ENCODE measurements at places on chromosomes 7 and 10.
A peak's percentile ranks its signal among the peaks of the same experiment; 100 is the strongest.

DNA sequence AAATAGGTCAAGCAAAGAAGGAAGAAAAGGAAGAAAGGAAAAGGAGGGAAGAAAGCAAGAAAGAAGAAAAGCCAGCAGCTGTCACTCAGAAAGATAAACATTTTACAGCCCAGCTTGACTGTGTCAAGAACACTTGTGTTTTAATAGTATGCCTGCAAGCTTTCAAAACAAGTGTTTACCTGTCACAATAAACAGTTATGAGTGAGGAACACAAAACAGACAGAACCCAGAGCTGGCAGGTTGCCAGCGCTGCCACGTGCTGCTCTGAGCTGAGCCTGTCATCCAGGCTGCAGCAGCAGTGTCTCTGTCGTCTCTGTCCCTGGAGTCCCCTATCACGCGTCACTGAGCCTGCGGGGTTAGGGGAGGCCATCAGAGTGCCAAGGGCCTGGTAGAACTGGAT, 827.6 kb upstream of the AUTS2 start:
- ATAC-seq = peak; percentile 80

DNA sequence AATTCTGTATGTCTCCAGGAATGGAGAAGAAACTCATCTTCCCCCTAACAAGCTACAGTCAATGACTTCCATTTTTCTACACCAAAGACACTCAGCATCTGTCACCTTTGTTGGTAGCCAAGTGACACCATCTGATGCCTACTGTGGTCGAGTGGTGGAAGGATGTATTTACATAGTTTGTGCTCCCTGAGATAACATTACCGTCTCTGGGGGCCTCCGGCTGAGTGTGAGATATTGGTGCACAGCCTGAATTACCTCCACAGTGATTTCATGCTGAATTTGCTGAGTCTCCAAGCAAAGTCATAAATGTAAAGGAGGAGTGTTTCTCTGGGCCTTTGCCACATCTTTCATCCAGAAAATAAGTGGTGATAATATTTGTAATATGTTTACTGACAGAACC, 114.0 kb downstream of the GRID1 start:
- peak; percentile 77 for ATAC-seq

GRCh38 chr7:105454095-105454747, 65.5 kb upstream of the SRPK2 start:
- no peak for ATAC-seq

- ATAC-seq = peak; percentile 43
Measured at GRCh38 chr10:79239924-79240581, 107.2 kb upstream of the PPIF start.

- peak; percentile 46 for ATAC-seq
Measured at GRCh38 chr7:101705331-101705730, 76.2 kb upstream of the MYL10 start.

- no peak for ATAC-seq
Measured at GRCh38 chr10:52558090-52558489, 214.5 kb downstream of the MBL2 start.

Data from motor neuron (in vitro differentiated cells).